ENCODE measurements at places on chromosomes 11 and 22.

DNA sequence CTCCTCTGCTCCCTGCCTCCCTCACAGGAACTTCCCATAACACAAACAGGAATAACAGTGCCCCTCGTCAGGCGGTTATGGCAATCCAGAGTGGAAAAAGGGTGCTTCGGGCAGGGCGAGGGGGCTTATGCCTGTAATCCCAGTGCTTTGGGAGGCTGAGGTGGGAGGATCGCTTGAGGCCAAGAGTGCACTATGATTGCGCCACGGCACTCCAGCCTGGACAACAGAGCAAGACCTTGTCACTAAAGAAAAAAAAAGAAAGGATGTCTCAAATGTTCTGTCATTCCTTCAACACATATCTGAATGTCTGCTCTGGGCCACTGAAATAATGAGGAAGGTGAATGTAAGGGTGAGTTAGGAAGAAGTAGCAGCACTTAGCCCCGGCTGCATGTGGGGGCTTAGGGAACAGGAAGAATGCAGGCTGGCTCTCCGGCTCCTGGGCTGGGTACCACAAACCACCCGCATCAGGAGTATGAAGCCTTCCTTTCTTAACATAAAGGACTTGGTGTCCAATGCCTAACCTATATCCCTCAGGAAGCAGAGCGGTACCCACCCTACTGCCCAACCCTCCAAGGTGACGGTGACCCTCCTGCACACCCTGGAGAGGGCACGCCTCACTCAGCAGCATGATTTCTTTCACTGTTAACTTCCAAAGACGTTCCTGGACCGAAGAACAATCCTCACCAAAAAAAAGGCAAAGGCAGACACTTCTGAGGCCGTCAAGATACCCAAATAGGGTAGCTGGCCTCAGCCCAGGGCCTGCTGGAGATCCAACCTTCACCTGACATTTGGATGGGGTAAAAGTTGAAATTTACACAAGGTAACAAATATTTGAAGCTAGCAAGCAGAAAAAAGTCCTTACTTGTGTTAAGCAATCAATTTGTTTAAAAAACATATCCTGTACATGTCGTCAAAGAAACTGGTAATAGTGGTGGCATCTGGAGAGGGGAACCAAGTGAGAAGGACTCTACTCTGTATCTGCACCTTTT is 3.8 kb downstream of the CPT1A start:
- DNase-seq, result no peak

DNA sequence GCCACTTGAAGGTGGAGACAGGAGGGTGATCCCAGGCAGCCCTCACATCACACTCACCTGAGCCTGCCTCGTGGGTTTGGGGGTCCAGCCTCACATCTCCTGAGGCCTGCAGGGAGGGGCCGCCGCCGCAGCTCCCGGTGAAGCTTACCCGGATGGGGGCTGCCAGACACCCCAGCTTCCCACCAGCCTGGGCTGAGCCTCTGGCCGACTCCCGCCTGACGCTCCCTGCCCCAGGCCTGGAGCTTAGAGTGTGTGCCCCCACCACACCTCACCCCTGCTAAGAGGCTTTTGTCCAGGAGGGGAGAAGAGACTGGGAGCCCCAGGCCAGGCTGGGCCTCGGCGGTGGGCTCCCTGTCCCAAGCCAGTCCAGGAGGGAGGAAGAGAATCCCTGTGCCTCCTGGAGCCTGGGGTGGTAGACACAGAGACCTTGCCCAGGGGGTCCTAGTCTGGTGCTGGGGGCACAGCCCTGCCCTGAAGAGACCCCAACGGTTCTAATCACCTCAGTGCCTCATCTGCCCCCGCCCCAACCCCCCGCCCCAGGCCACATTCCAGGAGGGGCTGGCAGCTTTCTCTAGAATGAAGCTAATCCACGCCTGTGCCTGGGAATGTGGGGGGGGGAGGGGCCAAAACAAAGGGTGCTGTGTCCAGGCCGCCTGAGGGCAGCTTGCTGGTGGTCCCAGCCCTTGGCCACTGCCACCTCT is at the start of gene SLC16A8:
TSS of gene SLC16A8 (minus strand) at position 254 of the 701 bp plus-strand sequence. CDS start 1,311 bp downstream, outside the sequence.
- DNase-seq, result no peak

DNA sequence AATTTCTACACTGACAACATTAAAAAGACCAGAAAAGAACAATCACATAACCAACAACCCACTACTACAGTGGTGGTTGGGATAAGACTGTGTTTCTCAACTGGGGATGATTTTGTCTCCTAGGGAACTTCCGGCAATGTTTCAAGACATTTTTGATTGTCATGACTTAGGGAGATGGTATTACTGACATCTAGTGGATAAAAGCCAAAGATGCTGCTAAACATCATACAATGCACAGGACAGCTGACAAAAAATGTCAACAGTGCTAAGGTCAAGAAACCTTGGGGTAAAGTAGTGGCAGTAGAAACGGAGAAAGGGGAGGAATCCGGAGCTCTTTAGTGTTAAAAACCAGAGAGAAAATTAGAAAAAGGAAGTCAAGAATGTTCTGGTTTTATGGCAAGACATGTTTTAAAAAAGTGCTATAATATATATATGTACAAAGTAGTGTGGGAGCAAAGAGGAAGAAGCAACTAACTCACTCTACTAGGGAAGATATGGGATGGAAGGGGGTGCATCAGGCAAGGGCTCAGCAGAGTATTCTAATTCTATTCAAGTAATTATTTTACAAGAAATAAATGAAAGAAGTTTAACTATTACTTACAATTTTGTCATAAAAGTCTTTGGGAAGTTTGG is 37.2 kb downstream of the CKAP5 start:
- no peak for DNase-seq

DNA sequence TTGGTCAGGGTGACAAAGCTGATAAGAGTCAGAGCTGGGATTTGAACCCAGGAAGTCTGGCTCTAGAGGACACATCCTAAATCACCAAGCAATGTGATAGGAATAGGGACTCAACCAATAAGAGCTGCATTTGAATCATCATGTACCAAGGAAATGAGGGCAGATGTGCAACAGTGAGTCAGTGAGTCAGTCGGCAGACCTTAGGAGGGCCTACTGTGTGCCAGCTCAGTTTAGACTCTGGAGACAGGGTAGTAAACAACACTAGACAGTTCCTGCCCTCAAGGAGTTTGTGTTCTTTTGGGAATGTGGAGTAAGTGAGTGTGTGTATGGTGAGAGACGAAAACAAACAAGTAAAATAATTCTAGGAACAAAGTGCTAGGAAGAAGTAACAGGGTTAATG is 11.2 kb downstream of the IL10RA start:
- no peak for DNase-seq

- no peak for DNase-seq
Observed at GRCh38 chr11:8086571-8086970, 5.6 kb downstream of the TUB start.

- no peak for DNase-seq
Observed at GRCh38 chr11:114158421-114158820, 98.9 kb downstream of the ZBTB16 start.

DNA sequence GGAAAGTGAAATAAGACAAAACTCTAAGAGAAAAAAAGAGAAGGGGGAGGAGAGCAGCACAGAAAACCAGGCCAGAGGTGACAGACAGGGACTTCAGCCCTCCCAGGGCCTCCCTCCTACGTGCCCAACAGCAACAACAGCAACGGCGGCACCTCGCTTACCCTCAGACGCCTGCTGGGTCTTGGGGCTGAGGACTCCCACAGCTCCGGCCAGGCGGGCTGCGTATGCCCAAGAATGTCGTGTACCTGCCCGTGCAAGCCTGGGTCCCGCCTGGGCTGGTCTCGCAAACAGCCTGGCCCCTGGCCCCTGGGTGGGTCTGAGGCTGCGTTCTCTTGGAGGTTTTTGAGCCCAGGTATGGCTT is 30.5 kb downstream of the ARAP1 start:
- no peak for DNase-seq

DNA sequence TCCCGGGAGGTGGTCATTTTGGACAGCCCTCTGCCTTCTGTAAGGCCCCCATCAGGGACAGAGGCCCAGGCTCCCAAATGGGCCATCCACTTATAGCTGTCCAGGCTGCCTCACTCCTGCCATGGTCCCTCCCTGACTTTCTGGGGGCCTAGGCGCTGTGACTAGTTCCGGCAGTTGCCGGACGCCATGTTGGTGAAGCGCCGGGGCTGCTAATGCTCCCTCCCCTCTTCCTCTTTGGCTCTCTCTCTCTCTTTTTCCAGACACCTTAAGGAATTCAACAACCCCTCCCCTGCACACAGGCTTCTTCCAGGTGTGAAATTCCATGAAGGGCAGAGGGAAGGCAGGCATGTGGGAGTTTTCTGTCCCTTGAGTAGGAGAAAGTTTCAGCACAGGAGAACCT is 445.6 kb downstream of the SOX6 start:
- DNase-seq, result no peak
